ENCODE measurements at places on chromosomes 4 and X. TPM values are rescaled to one million over a fixed set of nuclear protein-coding genes. Genes with fewer than 3 reads are reported as not detected.

The CENPVL1 gene
- 2.5 TPM for total RNA-seq

The HSPA4L gene
- total RNA-seq, result 15.7 TPM

The PHOX2B gene
- not detected for total RNA-seq

The MAGEC1 gene
- not detected for total RNA-seq

The CSAG2 gene
- not detected for total RNA-seq

The SCRG1 gene
- total RNA-seq, result 3.1 TPM

The GLRB gene
- total RNA-seq, result 37.9 TPM

The IL2RG gene
- 0.63 TPM for total RNA-seq

The PLP1 gene
- 19.4 TPM for total RNA-seq

The PJA1 gene
- 111 TPM for total RNA-seq

The MAGEA4 gene
- not detected for total RNA-seq

The PCDH19 gene
- total RNA-seq, result 31.0 TPM

The MAGEB2 gene
- not detected for total RNA-seq

The ZNF630 gene
- total RNA-seq, result 8.8 TPM

The CLCN5 gene
- 3.4 TPM for total RNA-seq

The PAGE2 gene
- total RNA-seq, result not detected

The PNMA5 gene
- total RNA-seq, result 2.8 TPM

The STOX2 gene
- 48.5 TPM for total RNA-seq

The CXCL10 gene
- total RNA-seq, result not detected

The APOOL gene
- total RNA-seq, result 7.8 TPM

The GPC3 gene
- total RNA-seq, result 1.3 TPM

The PAGE1 gene
- total RNA-seq, result not detected

The ZNF732 gene
- 3.1 TPM for total RNA-seq

The ZBED1 gene
- 41.9 TPM for total RNA-seq

The TMPRSS11B gene
- total RNA-seq, result not detected

The SERPINA7 gene
- not detected for total RNA-seq

The PPM1K gene
- total RNA-seq, result 134 TPM

The ERCC6L gene
- 0.94 TPM for total RNA-seq

The PAGE5 gene
- not detected for total RNA-seq

The SSX1 gene
- not detected for total RNA-seq

The APLN gene
- total RNA-seq, result 3.1 TPM

The LIN54 gene
- total RNA-seq, result 26.9 TPM

The MXRA5 gene
- 1.6 TPM for total RNA-seq

The HS3ST1 gene
- total RNA-seq, result 10.0 TPM

The TMEM131L gene
- 81.7 TPM for total RNA-seq

The RTL5 gene
- 7.8 TPM for total RNA-seq

The FGFBP1 gene
- not detected for total RNA-seq

The NDNF gene
- total RNA-seq, result 4.1 TPM
